IMR-90 (cell line): ENCODE measurements at places on chromosomes 1 and 21. TPM values are rescaled to one million over a fixed set of nuclear protein-coding genes. Genes with fewer than 3 reads are reported as not detected.
A peak's percentile ranks its signal among the peaks of the same experiment; 100 is the strongest.

Gene TESK2
- total RNA-seq = 0.83 and 0.90 TPM in 2 replicates

Gene TSPEAR
- total RNA-seq = not detected in 2 replicates

DNA sequence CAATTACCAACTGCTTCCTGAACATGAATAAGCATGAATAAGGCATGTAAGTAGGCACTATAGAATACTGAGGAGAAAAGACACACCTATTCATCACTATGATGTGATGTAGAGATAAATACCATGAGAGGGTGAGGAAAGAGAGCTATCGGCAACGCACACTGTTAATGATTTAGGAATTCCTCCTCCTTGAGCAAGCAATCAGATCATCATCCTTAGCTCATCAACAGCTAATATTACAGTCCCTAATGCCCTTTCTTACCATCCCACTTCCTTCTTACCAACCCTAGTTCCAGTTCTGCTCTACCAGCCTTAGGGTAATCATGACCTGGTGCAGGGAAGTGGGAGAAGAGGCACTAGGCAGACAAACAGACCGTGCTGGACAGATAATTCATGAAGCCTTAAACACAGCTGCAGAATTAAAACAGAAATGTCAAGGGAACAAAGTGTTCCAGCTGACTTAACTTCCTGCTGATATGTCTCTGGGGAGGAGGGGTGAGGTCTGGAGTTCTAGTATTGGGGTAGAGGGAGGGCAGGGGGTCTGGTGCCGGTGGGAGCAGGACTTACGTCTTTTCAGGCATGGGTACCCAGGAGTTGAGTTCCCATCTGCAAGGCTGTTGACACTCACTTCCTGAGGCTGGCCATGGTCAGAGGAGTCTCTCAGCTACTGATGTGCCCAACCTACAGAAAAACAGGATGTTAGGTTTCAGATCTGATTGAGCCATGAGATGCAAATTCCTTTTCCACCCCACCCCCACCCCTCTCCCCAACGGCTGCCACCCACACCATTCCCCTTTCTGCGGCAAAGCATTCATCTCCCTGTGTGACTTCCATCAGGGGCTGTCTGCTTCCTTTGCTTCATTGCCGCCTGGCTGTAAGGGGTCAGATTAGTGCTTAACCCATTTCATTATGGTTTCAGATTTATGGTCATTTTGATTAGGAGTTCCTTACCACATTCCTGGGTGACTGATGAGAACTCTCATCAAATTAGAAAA is 12.6 kb upstream of the RCSD1 start:
- peak; percentile 7 for DNase-seq

GRCh38 chr1:203860396-203861025 is 888 bp upstream of the SNRPE start:
- DNase-seq = peak; percentile 10

DNA sequence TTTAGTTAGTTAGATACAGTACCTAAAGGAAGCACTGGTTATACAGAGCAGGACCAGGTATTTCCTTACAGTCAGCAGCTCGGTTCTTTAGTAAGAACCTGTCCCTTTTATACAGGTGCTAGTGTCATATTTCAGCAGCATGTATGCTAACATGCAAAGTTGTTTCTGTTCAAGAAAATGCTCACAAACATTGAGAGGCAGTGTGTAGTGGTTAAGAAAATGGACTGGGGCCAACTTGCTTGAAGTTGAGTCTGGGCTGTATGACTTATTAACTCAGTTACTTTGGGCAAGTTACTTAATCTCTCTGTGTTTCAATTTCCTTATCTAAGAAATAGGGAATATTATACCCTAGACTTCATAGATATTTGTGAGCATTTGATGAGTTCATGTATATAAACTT is 31.1 kb downstream of the AK4 start:
- DNase-seq = no peak

Gene MX2
- total RNA-seq = 0.54 and 0.56 TPM in 2 replicates

DNA sequence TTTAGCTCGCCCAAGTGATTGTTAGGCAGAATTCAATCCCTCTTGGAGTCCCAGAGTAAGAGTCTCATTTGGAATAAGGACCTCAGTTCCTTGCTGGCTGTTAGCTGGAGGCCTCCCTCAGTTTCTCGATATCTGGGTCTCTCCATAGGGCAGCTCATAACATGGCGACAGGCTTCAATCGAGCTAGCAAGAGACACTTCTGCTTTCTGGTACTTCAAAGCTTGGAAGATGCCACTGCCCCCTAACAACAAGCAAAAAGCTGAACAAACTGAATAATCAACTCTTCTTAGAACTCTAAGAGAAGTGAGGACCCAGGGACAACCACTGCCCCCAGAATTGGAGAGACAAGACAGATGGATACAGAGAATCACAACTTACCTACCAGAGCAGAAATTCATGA is 86.2 kb downstream of the TEX35 start:
- DNase-seq = no peak

Gene GNG5
- total RNA-seq = 30.8 and 36.4 TPM in 2 replicates

GRCh38 chr1:212710566-212710965 is 10.9 kb upstream of the BATF3 start:
- no peak for DNase-seq

Gene TSTD1
- not detected in 2 replicates for total RNA-seq

DNA sequence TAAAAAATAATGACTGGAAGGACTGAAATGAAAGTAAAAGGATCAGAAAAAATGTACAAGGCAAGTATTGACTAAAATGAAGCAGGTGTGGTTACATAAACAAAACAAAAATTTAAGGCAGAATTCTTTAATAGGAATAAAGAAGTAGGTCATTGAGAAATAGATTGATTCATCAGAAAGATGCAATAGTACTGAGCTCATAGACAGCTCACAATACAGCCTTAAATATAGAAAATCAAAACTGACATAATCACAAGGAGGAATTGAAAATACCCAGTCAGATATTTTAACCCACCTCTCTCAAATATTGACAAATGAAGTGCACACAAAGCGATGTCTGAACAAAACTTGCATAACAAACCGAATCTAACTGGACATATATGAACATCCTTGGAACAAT is 366.8 kb upstream of the DPYD start:
- DNase-seq = peak; percentile 11

Gene AQP10
- not detected in 2 replicates for total RNA-seq

Gene PMVK
- 7.2 and 9.0 TPM in 2 replicates for total RNA-seq

DNA sequence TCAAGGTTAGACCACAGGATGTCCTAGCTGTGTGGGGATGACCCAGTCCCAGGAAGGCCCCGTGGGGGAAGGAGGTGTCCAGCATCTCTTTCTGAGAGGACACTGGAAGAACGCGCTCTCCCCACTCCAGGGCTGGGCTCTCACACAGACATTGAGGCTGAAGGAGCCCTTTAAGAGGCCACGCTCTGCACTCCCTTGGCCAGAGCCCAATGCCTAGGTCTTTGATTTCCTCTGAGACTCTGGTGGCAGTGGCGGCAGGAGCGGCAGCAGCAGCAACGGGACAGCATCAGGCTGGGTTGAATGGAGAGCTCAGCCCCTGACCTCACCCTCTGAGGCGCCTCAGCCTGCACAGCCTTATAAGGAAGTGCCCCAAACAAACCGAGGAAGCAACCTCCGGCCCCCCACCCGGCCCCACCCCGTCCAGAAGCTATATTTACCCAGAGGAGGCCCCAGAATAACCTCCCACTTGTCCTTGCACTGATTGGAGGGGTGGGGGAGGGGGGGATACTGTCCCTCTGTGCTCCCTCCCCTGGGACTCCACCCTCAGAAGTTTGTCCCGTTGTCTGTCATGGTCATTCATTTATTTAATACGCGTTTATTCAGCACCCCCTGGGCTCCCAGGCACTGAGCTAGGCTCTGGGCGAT is 12.3 kb downstream of the NES start:
- DNase-seq = no peak

GRCh38 chr1:54331091-54331772 is 75.0 kb downstream of the SSBP3 start:
- DNase-seq = peak; percentile 71

DNA sequence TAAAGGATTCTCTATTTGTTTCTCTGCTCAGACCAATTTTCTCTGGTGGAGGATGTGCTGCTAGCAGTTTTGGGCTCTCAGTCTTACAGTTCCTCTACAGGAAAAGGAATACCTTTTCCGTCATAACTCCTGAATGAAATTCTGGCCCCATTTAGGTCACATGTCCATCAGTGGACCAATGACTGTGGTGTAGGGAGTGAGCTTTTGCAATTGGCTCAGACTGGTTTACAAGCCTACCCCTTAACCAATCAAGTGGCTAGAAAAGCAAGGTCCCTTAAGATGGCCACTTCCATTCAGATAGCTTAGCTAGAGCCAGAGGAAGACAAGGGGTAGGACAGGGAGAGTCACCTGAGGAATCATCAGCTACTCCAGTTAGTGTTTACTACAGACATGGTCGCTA is 16.4 kb upstream of the ZNF281 start:
- DNase-seq = no peak

- no peak for DNase-seq
Observed at GRCh38 chr1:12469493-12469892, 148.5 kb downstream of the DHRS3 start.

Gene CIART
- 13.9 and 18.1 TPM in 2 replicates for total RNA-seq

DNA sequence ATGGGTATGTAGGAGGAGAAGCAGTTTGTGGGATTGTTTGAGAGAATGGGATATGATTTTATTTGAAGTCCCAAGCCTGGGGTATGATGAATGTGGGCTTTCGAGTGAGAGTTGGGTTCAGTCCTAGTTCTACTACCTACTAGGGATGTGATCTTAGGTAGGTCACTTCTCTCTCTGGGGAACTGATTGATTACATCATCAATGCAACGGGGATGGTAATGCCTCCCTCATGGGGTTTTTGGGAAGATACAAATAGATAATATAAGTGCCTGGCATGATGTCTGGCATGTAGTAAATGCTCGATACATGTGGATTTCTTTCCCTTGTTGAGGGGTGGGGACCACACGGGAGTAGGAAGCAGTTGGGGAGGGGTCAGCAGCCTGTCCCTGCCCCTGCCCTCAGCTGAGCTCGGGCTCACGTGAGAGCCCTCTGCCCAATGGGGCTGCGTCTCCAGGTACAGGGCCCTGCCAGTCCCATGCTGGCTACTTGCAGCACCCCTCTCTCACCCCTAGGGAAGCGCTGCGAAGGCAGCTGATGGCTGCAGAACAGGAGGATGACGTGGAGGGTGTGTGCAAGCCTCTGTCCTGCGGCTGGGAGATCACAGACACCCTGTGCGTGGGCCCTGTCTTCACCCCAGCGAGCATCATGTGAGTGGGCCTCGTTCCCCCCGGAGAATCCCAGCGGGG is 38.7 kb downstream of the AZIN2 start:
- DNase-seq = peak; percentile 46

Gene LMOD1
- total RNA-seq = 44.4 and 53.2 TPM in 2 replicates

GRCh38 chr1:50603274-50604271 is 180.3 kb upstream of the DMRTA2 start:
- DNase-seq = peak; percentile 69

GRCh38 chr1:85898861-85899260 is 190.6 kb upstream of the ZNHIT6 start:
- peak; percentile 17 for DNase-seq

Gene CLEC20A
- total RNA-seq = not detected in 2 replicates

DNA sequence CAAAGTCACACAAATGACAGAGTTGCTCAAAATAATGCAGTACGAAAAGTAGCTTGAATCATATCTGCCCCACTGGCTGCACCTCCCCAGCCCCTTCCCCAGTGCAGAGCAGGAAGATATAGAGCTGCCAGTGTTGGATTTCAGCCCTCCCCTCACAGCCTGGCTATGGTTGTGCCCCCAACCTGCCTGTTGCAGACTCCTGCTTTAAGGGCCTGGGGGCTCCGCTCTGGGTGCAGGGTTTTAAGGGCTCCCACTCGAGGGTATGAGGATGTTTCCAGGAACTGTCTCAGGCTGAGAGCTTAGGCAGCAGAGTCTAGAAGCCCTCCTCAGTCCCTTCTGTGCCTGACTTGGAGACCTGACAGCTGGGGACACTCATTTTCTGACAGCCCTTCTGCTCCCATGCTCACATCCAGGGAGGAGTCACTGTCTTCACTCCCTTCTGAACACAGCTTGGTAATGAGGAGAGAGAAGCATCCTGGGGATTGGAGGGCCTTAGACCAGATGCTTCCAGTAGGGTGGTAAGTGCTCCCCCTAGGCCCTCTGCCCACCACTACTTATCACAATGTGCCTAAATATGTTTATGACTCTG is 4.6 kb downstream of the S100A9 start:
- no peak for DNase-seq

DNA sequence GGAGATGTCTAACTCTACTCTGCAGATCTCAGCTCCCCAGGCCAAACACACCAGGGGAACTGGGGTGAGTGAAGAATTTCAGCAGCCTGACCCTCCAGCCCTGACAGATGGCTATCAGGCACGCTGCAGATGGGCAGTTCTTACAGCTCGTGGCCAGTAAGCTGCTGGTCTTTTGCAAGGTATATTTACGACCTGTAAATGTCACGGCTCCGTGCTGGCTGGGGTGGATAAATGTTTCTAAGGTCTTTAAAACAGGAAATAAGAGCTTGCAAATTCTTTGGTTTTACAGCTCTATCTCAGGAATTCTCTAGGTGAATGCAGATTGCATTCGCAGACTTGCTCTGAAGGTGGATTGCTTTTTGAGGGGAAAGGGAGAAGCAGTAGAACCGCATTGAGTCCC is 10.1 kb downstream of the DOP1B start:
- no peak for DNase-seq

- no peak for DNase-seq
Observed at GRCh38 chr1:81654657-81655056, 146.1 kb upstream of the ADGRL2 start.

DNA sequence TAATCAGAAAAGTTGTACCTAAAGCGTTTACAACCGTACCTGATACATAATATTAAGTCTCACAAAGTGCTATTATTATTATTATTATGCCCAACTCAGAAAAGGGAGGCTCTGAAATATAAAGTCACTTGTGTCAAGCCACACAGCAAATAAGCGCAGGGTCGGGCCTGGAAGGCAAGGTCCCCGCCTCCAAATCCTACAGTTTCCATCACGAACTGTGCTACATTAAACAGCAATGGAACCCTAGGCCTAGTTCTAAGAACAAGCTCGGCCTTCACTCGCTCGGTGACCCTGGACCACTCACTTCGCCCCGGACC is 549 bp downstream of the PARS2 start:
- no peak for DNase-seq

GRCh38 chr1:6969106-6969505 is 183.9 kb downstream of the CAMTA1 start:
- peak; percentile 52 for DNase-seq

Gene DISP1
- 4.7 and 5.2 TPM in 2 replicates for total RNA-seq

GRCh38 chr21:38567335-38567969 is 69.2 kb upstream of the ERG start:
- peak; percentile 6 for DNase-seq

DNA sequence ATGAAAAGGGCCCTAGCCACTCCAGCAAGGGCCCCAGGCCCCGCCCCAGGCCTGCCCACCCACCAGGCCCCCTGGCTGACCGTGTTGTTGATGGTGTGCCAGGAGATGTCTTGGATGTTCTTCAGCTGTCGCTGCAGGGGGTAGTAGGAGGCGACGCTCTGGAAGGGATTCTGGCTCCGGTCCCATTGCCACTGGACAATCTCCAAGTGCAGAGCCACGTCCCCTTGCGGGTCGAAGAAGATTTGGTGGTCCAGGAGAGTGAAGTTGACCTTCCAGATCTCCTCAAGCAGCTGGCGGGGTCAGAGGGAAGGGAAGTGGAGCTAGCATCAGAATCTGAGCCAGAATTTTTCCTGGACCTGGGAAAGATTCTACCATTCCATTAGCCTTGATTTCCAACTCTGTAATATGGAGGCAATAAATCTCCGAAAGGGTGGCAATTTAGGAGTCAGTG is 10.2 kb downstream of the TAS1R2 start:
- DNase-seq = no peak

GRCh38 chr1:224116131-224116530 is 2.2 kb downstream of the FBXO28 start:
- peak; percentile 68 for DNase-seq

GRCh38 chr1:28035420-28035819 is 53.0 kb downstream of the EYA3 start:
- DNase-seq = no peak

- no peak for DNase-seq
Observed at GRCh38 chr1:2927393-2928360, 93.6 kb upstream of the ACTRT2 start.
